Osteoblast (primary cell): ENCODE measurements at places on chromosomes 1 and 21. TPM values are rescaled to one million over a fixed set of nuclear protein-coding genes. Genes with fewer than 3 reads are reported as not detected.

TRABD2B gene
- total RNA-seq: under 0.01 TPM in 2 replicates

MCOLN2 gene
- 0.88 and 1.8 TPM in 2 replicates for total RNA-seq

FGR gene
- 0.29 and 0.36 TPM in 2 replicates for total RNA-seq

UTP25 gene
- total RNA-seq: 22.1 and 24.5 TPM in 2 replicates

RGSL1 gene
- total RNA-seq: not detected in 2 replicates

MRPS21 gene
- 28.0 and 29.0 TPM in 2 replicates for total RNA-seq

NTNG1 gene
- 3.6 and 6.2 TPM in 2 replicates for total RNA-seq

AMY1C gene
- not detected in 2 replicates for total RNA-seq

TEDDM1 gene
- total RNA-seq: not detected in 2 replicates
